ENCODE measurements at places on chromosomes 7 and 10.

DNA sequence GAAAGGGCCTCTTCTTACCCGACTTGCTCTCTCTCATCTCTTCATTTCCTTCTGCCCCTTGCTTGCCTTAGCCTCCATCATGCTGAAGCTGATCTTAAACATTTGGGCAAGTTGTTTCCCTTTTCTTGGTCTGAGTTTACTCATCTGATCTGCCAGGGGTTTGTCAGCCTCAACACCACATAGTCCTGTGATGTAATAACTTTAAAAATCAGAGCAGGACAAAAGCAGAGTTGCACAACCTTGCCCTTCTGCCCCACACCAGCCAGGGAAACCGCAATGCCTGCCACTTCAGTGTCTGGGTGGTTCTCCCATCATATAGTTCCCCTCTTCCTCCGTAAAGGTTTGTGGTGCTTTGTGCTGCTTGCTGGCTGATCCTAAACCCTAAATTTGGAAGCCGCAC, 9.9 kb upstream of the LIPM start:
- no peak for DNase-seq

DNA sequence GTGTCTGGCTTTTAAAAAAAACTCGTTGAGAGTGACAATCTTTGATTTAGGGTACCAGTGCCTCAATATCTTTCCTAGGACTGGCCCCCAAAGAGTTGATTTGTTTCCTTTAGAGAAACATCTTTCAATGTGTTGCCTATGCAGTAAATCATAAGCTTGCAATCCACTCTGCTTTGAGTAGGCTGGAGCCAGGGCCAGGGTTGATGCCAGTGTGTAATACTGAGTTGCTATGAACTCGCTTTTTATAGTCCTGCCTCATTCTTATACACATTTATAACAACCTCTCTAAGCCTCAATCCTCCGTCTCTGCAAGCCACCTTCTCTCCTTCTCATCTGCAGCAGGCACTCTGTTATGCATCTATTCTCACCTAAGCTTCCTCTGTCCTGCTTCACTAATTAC, 674.9 kb upstream of the POM121L12 start:
- no peak for DNase-seq

GRCh38 chr7:142140401-142140959, 29.0 kb downstream of the MGAM2 start:
- DNase-seq: no peak

DNA sequence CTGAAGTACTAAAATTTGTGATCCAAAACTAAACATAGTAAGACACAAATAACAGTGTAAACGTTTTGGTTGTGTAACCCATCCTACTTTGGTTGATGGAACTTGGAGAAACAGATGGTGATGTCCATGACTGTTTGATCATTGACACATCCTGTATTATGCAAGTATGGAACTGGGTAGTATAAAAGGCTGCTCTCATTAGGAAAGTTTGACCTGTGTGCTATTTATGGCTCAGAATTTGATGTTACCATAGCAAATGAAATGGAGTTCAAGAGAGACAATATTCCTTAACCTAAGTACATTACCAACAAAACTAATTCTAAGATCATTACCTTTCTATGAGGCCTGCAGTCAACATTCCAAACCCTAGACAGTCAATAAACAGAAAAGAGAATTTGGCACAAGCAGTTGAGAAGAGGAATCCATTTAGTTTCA, 39.9 kb downstream of the DKK1 start:
- DNase-seq: no peak

DNA sequence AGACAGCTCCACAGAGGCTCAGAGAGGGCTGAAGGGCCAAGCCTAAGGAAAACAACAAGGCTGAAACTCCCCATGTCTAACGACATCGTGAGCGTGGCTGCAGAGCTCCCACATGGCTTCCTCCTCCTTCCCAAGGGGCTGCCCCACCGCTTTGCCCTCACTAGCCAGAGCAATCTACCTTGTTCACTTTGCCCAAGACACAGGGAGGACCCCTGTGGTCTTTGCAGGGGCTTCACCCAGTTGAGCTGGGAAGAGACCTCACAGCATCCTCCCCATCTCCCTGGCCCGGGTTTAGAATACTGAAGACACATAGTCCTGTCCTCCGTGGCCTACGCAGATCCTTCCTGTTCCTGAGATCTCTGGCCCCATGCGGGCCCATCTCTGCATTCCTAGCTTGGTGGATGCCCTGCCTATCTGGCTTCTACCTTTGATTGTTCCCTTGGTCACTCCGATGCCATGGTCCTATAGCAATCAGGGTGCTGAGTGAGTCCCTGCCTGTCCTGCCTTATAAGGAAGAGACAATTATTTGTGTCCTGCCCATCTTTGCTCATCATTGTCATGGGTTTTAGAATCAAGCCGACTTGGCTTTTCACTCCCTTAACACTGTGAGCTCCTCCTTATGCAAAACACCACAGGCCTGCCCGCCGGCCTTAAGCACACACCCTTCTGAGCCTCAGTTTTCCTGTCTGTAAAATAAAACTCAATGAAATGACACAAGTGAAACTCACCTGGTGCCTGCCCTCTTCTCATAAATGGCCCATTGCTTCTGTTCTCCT, 73.2 kb downstream of the PARP12 start:
- DNase-seq: no peak

- no peak for DNase-seq
These were observed 22.7 kb downstream of the ENTPD7 start for GRCh38 chr10:99682032-99682431.

- DNase-seq: no peak
These were observed 19.0 kb downstream of the KCNH2 start for GRCh38 chr7:150959081-150959480.

- DNase-seq: no peak
These were observed 19.6 kb upstream of the AGBL3 start for GRCh38 chr7:134966691-134967090.

- no peak for DNase-seq
These were observed 76.3 kb downstream of the CLIP2 start for GRCh38 chr7:74365322-74366022.

Data from right kidney (tissue), 9 donors.